ENCODE measurements at places on chromosomes 11 and 22.
A peak's percentile ranks its signal among the peaks of the same experiment; 100 is the strongest.

DNA sequence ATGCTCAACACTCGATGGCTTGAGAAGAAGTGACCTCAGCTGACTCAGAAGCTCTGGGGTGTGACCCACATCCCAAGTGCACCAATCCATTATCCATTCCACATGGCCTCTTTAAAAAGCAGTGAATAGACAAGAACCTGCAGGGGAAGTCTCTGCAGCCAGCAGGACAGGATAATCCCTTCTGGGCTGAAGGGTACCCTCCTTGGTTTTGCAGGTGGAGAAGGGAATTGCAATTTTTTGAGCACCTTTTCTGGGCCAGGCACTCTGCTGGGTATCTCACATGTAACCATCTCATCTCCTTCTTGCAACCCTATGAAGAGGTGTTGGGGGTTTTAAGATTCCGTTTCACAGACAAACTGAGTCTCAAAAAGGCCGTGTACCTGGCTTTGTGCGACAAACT, 76.6 kb downstream of the MYO18B start:
- DNase-seq = no peak

- DNase-seq = peak; percentile 4
Observed at GRCh38 chr11:16292167-16292859, 64.0 kb downstream of the SOX6 start.

DNA sequence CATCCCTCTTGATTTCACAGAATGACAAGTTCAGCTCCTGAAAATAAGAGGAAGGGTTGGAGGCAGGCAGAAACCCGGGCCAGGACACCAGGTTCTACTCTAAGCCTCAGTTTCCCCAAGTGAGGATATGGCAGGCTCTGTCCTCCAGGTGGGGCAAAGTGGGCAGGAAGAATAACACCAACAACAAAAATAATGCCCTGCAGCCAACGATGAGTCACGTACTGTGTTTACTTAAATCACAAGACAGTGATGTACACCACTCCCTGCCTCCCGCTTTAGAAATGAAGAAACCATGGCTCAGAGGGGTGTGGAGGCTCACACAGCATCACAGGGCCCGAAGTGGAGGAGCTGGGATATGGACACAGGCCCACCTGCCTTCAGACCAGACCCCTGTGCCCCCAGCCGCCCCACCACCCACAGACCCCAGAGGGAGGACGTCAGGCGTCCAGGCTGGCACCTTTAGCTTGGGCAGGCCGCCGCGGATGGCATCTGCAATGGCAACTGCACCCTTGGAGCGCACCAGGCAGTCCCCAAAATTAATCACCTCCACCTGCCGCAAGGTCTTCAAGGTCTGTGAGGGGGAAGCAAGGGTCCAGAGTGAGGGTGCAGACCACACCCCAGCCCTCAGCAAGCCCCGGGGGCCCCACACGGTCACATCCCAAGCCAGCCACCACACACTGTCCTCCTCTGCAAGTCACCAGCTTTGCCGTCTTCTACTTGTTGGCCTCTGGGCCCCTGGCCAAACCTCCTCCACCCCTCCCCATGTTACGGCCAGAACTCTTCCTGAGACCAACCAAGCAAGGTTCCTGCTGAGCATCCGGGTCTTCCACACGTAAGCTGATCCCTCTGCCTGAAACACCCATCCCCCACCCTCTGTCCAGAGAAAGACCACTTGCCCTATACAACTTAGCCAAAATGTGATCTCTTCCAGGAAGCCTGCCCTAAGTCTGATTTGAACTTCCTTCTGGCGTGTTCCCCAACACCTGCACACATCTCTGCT, 15.8 kb upstream of the CHADL start:
- DNase-seq = no peak

GRCh38 chr11:10478574-10479550, 23.8 kb downstream of the AMPD3 start:
- DNase-seq = no peak

DNA sequence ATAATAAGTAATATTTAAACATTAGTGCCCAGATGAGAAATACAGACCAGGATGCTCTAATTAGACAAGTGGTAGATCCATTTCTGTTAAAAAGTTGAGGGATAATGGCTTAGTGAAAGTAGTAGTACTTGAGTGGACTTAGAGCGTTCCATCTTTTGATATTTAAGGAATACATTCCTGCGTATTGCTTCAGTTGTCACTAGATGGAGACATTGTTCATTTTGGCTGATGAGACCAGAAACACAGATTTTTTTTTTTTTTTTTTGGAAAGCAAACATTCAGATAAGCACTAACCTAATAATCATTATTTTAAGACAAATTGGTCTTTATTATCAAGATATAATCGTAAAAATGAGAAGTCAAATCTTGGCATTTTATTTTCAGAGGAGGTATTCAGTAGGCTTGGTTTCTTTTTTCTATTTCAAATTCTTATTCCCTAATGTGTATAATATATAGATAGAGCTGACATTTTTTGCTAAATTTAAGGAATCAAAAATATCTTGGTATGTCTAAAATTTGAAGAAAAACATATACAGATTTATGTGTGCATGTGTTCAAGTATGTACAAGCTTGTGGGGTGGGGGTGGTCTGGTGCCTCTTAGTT, 92.9 kb downstream of the DYNC2H1 start:
- DNase-seq = no peak

DNA sequence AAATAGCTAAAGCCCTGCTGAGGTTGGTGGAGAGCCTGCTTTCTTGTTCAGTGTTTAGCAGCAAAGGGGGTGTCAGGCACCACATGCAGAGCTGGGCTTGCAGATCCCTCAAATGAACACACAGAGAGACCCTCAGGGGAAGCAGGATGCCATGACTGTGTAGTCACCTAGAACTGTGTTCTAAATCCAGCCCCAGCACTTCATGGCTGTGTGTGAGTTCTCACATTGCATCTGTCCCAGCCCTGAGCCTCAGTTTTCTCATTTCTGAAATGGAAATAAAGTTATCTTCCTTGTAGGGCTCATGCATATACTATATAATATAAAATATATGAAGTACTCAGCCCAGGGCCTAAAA, 47.1 kb downstream of the CWC15 start:
- no peak for DNase-seq

DNA sequence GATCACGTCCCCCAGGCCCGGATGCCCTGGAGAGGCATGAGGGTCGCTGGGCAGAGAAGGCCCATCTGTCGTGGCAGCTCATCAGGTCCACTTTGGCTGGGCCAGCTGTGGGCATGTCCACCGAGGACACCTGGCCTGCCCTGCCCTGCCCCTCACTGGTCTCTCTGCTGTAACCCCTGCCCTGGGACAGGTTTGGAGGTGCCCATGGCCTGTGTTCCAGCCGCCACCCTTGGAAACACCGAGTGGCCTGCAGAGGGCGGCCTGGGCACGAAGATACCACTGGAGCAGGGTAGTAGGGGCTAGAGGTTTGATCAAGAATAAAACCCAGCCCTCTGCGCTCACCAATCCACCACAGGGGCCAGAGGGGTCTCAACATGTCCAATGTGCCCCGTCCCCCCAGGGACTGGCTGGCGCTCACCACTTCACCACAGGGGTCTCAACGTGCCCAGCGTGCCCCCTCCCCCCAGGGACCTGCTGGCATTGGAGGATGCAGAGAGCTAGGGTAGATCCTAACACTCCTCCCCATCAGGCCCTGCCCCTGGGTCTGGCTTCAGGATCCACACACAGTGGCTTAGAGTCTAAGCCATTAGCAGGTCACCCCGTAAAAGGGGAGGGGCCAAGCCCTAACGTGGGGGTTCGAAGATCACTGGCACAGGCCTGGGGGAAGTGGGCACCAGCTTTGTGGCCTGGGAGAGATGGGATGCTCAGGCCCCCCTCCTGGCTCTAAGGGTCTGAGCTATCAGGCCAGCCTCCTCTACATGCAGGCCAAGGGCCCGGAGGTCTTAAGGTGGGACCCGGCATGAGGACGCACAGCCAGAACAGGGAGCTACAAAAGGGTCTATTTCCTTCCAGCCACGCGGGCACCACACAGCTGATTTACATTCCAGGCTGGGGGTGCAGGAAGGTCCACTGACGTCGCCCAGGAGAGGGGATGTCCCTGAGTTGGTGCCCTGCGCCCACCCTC, 1.3 kb upstream of the HDAC10 start:
- peak; percentile 76 for DNase-seq

GRCh38 chr11:72981080-72981479, 161.0 kb downstream of the FCHSD2 start:
- DNase-seq = no peak

GRCh38 chr22:44037519-44038375, 13.6 kb downstream of the PARVB start:
- DNase-seq = no peak

DNA sequence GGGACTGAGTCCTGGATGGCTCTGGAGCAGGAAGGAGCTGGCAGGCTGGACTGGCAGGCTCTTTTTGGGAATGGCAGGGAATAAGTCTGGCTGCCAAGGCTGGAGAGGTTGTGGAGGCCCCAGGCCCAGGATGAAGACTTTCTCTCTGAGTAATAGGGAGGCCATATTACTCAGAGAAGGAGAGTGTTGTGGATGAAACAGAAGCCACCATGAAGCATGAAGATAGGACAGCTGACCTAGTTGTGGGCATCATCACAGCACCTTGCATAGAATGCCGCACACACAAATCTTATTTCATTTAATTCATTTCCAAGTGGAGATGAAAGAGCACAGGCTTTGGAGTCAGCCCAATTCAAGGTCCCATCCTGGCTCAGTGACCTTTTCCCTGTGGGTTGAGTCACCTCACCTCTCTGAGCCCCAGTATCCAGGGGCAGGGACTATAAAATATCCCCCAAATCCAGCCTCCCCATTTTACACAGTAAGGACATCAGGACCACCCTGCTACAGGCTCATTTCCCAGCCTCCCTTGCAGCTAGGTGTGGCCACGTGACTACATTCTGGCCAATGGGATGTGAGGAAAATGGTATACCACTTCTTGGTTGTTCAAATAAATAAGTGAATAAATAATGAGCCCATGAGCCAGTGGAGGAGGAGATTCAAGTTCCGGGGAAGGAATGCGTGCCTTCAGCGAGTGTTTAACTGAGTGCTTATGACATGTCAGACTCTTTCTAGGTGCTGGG, 9.4 kb downstream of the CYTH4 start:
- DNase-seq = no peak

- no peak for DNase-seq
Observed at GRCh38 chr22:44154436-44154942, 26.2 kb upstream of the PARVG start.

GRCh38 chr11:4641501-4641900, 2.3 kb upstream of the OR51E1 start:
- DNase-seq = no peak

DNA sequence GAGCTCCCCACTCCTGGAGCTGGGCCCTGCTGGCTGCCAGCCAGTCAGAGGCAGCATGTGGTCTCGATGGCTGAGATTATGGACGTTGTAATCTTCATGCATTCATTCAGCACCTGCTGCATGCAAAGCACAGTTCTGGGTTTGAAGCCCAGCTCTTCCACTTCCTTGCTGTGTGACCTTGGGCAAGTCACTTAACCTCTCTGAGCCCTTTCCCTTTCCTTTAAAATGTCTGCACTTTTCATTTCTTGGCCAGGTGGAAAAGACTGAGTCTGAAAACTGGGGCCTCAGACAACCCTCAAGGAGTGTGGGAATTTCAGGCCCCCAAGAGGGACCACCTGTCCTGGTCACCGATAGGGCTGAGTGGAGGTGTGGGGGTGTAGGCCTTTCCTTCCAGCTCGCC, 24.6 kb upstream of the MYEOV start:
- DNase-seq = no peak

- DNase-seq = no peak
Observed at GRCh38 chr11:1780700-1781592, 17.2 kb upstream of the CTSD start.

DNA sequence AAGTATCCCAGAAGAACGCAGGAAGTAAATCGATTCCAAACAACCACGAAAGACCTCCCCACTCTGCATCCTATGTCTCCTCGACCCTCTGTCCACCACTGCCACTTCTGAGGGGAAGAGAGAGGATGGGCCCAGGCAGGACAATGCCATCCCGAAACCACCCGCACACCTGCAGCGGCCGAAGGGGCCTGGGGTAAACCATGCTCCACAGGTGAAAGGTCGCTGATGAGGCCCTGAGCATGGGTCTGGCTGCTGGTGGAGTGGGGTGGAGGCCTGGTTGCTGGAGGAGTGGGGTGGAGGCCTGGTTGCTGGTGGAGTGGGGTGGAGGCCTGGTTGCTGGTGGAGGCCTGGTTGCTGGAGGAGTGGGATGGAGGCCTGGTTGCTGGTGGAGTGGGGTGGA, 13.1 kb downstream of the TOLLIP start:
- no peak for DNase-seq

DNA sequence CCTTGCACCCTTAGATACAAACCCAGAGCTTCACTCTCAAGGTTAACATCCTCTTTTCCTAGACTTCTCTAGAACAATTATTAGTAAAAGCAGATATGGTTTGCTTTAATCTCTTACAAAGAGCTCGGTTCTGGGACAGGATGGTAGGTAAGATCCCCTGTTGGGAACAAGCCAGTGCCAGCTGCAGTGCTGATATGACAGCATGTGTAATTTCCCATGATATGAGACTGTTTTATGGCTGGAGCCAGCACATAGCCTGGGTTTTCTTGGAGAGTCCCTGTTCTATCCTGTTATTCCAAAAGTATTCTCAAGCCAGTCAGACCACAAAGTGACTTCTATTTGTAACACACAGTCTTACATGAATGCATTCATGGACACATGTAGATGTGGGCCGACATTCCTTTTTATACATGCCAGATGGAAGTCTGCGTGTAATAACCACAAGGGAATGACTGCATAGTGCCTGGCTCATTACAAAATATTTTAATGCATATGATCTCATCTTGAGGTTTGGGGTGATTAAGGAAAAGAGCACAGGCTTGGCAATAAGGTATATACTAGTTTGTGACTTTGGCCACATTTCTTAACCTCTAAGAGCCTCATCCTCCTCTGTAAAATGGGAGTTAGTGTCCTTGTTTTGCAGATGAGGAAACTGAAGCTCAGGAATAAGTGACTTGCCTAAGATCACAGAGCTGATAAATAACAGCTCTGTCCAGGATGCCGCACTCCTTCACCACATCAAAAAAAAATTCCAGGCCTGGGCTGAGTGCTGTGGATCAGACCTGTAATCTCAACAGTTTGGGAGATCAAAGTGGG, 21.8 kb downstream of the CLMP start:
- DNase-seq = no peak

GRCh38 chr11:72828692-72829101, 14.5 kb downstream of the ATG16L2 start:
- DNase-seq = no peak

DNA sequence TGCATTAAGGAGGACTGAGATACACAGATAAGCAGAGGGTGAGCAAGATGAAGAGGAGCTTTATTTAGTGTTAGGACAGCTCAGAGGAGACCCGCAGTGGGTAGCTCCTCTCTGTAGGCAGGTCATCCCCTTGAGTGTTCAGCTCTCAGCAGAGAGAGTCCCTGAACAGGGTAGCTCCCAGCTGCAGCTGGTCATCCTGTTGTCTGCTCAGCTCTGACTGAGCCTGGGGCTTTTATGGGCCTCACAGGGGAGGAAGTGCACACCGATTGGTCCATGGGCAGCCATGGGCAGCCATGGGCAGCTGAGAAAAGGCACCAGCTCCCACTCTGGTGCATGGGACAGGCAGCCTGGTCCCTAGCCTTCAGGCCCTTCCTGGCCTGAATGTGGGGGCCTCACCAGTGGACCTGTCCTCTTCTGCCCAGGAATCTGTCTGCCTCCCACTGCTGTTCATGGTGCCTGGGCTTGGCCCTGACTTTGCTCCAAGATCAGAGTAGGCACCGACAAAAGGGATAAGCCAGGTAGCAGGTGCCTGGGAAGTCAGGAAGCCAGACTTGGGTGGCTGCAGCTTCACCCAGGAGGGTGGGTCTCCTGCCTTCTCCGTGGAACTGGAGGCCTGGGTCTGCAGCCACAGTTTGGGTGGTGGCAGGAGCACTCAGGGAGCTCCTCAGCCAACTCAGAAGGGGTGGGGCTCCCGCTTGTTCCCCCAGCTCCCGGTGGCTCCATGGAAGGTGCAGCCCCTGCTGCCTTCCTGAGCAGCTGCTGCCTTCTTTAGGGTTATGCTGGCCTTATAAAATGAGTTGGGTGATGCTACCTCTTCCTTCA, 54.7 kb downstream of the MYEOV start:
- no peak for DNase-seq
